Coronary artery (tissue), 2 donors: ENCODE measurements at places on chromosomes 5 and 9.

GRCh38 chr5:179142434-179143198, 82.4 kb downstream of the ZNF354C start:
- no peak for DNase-seq

DNA sequence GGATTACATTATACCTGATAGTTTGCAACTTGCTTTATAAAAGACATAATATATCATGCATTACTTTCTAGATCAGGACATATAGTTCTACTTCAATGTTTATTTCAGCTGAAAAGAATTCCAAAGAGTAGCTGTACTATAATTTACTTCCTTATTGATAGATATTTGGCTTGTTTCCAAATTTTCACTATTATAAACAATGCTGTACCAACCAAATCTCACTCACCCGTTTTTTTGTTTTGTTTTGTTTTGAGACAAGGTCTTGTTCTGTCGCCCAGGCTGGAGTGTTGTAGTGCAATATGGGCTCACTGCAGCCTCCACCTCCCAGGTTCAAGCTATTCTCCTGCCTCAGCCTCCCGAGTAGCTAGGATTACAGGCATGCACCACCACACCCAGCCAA, 132.7 kb downstream of the GNAQ start:
- DNase-seq = no peak

GRCh38 chr5:39775797-39776365, 351.1 kb upstream of the DAB2 start:
- no peak for DNase-seq

GRCh38 chr9:16133556-16134227, 580.8 kb downstream of the CCDC171 start:
- DNase-seq = no peak

- no peak for DNase-seq
Observed at GRCh38 chr5:39369123-39369815, 5.0 kb upstream of the C9 start.

GRCh38 chr5:111134087-111134486, 41.9 kb downstream of the WDR36 start:
- DNase-seq = no peak
